Inflammatory macrophage (primary cell): ENCODE measurements at places on chromosomes 6 and 20.

- no peak for DNase-seq
These were observed 9.5 kb downstream of the TNFAIP3 start for GRCh38 chr6:137876547-137876946.

GRCh38 chr20:7207186-7207798, 439.8 kb downstream of the BMP2 start:
- no peak for DNase-seq

DNA sequence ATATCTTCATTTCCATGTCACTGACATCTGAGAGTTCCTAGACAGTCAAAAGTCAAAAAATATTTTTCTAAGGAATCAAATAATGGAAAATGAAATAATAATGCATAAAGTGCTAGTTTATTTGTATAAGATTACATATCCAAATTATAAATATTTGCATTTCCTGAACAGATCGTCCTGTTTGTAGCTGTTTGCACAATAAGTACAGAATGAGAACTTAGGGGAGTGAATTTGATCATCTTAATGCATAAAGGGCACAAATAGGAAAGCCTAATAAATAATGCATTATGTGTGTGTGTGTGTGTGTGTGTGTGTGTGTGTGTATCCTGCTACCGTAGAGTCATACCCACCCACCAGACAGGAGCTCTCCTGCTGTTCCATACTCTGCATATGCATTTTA, 521.0 kb upstream of the EPHA7 start:
- DNase-seq: no peak

DNA sequence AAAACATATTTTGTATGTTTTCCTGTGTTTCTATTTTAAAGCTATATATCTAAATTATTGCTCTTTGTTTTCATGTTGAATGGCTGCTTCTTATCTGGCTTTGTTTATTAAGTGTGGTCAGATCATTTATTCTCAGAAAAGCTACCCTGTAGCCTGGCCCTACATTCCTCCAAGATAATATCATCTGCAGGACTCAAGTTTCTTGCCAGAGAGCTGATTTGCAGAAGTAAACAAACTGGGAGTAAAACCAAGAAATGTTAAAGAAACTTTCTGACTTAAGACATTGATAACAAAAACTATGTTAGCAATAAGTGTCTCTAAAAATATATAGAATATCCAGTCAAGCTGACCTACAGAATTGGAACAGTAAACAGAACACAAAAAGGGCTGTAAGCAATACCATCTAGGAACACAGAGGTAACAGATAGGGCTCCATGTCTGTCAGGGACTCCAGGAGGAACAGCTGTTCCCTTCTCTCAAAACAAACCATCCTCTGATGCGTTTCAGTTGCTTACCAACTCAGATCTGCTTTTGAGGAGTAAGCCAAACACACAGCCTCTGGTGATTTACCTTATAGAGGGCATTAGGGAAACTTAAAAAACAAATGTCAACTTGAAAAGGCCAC, 17.5 kb upstream of the CEP85L start:
- DNase-seq: no peak

DNA sequence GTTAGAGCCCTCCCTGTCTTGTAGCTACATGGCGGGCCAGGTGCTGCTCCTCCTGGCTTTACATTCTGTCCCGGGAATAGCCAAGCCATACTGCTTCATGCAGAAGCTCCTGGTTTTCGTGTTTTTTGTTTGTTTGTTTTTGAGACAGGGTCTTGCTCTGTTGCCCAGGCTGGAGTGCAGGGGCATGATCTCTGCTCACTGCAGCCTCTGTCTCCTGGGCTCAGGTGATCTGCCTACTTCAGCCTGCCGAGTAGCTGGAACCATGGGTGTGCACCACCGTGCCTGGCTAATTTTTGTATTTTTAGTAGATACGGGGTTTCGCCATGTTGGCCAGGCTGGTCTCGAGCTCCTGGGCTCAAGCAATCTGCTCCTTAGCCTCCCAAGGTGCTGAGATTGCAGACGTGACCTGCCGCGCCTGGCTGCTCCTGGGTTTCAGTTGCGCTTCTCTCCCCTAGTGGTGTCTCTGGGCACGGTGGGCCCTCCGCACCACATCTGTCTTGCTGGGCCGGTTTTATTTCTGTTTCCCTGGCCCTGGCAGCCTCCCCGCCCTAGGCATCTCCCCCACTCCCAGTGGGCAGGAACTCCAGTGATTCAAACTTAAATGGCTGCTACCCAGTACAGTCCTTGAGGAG, 12.9 kb downstream of the CDYL start:
- no peak for DNase-seq

- no peak for DNase-seq
These were observed 39.2 kb downstream of the PSMG4 start for GRCh38 chr6:3297909-3298308.

DNA sequence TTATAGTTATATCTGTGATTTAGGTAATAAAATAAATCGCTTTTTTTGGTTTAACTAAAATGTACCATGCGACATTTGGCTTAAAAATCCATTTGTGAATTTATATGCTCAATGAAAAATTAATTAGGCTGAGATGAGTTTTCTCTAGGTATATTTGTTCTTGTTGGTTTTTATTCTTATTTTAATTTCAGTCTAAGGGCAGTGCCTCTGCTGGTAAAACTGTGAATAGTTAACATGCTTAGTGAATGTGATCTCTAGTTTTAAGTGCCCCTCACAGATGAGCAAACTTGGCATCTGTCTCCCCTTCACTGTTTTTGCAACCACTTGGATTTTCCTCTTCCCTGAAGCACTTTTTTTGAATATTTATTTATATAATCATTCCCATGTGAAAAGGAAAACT, 822.7 kb downstream of the GRIK2 start:
- DNase-seq: no peak

DNA sequence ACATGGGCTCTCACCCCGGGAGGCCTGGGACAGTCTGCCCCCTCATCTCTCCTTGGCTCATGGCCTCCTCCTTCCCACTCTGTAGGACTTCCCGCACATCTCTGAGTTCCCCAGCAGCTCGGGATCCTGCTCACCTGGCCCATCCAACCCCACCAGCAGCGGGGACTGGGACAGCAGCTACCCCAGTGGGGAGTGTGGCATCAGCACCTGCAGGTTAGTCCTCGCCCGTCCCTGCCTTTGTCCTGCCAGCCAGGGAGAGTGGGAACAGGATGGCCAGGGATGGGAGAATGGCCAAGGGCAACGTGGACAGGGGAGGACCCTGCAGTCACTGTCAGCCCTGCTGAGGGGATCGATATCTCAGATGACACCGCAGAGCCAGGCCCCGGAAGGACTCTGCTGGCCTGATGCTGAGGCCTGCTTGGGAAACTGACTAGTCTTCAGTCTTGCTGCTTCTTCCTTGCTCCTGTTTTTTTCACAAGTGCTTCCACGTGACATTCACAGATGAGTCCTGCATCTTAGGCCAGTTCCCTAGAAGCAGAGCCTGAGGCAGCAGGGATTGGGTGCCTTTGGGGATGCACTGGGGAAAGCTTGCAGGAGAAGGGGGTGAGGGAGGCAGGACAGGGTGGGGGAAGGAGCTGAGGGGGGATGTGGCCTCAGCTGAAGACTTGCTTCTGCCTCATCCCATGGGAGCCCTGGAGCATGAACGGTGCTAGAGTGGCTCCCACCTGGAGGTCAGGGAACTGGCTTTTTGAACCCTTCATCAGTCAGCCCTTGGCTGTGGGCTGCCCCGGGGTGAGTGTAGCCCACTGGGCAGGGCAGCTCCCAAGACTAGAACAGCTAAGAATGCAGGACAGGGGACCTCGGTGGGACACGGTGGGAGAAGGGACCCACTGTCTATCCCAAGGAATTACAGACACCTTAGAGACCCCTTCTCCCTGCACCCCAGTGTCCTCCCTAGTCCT, 120.1 kb downstream of the JPH2 start:
- no peak for DNase-seq

- DNase-seq: no peak
These were observed 25.8 kb upstream of the SIRPB2 start for GRCh38 chr20:1517010-1517409.

DNA sequence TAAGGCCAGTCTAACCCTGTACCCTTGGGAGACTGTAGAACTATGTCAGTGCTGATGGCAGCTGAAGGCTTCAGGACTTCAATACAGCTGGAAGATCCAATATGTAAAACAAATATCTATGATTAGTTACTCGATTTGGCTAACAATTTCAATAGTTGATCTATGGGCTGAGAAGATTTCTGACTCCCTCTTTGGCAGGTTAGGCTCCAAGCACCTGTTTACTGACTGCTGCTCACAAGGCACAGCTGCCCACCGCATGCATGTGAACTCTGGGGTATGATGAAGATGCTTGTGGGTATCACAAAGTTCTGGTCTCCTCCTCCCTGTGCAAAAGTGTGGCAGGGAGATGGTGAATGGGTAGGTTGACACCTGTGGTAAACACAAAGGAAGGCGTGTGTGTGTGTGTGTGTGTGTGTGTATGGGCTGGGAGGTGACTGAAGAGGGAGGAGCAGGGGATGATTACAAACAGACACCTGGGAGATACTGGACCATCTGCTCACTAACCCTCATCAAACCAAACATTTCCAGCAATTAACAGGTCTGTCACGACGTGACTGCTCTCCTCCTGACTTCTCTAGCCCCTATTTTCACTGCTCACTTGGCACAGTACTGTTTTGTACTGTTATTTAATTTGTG, 18.1 kb downstream of the ELMO2 start:
- no peak for DNase-seq

- DNase-seq: no peak
These were observed 159.3 kb downstream of the EDN1 start for GRCh38 chr6:12449447-12449846.

- DNase-seq: no peak
These were observed 148.0 kb downstream of the DHX35 start for GRCh38 chr20:39109933-39110818.

GRCh38 chr6:105646391-105646867, 243.5 kb upstream of the PREP start:
- no peak for DNase-seq

DNA sequence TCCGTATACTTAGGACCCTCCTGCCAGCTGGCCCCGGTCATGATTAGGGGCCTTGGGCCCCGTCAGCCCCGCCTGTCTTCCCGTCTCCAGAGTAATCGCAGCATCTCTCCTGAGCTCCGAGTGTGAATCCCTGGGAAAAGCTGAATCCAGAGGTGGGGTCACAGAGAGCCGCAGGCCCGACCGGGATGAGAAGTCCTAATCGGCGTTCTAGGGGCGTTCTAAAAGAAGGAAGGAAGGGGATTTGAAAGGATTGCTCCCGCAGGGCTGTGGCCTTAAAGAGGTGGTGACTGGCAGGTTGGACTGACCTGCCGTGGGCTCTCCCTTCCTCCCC, 371 bp downstream of the HMGN4 start:
- DNase-seq: no peak

DNA sequence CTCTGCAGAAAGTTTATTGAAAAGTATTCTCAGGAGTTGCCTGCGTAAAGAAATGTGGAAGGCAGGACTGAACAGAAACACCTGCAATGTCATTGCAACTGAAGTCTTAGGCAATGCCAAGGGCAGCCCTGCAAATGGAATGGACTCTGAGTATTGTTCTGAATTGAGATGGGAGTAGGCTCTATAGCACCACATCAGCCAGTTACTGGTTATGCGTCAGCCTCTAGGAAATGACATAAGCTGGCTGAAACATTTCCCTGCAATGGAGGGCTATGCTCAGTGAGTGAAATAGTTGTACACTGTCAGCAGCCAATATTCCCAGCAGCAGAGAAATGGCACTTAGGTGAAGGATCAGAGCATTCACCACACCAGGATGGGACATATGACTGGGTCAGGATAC, 13.8 kb upstream of the GJE1 start:
- DNase-seq: no peak

GRCh38 chr6:159953091-159953601, 15.7 kb upstream of the IGF2R start:
- peak; percentile 83 for DNase-seq

DNA sequence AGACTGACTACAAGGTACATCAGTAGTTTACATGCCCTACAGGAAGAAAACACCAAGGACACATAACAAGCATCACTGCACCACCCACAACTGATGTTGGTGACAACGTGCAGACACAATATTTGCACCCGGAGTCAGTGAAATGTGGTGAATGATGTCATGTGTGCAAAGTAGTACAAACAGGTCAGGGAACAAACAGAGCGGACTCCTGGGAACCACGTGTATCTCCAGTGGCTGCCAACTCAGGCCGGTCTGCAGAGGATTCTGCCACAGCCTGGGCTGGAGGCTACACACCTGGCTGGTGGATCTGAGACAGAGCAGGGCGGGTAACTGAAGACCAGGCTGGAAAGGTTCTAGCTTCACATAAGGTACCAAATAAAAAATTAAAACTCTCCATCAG, 28.2 kb upstream of the RPS6KA2 start:
- no peak for DNase-seq
